Karpas-422 (cell line): ENCODE measurements at places on chromosomes 13 and 19. TPM values are rescaled to one million over a fixed set of nuclear protein-coding genes. Genes with fewer than 3 reads are reported as not detected.

GRCh38 chr19:47348819-47349795, at the start of gene DHX34:
Gene DHX34 (plus strand): TSS chr19:47349315. CDS start chr19:47353031, 3,716 bp downstream.
- peak within 1 kb of the TSS; percentile 87 for H3K4me3 ChIP-seq
- H3K36me3 ChIP-seq, result peaks cover 19% of the 10 kb centered on the region; the same call in 1 of the 2 replicates
- H3K27me3 ChIP-seq, result no peaks in the 10 kb centered on the region
- H3K27ac ChIP-seq, result peak within 1 kb of the TSS; percentile 56
- H3K4me1 ChIP-seq, result peaks cover 30% of the 10 kb centered on the region

ZNF524 gene
- 8.4 and 20.3 TPM in 2 replicates for total RNA-seq

GRCh38 chr19:41888926-41889325, 5.9 kb downstream of the ARHGEF1 start:
- H3K36me3 ChIP-seq, result peaks cover 5% of the 10 kb centered on the region; the same call in 1 of the 2 replicates
- H3K4me3 ChIP-seq, result no peak overlapping the region
- H3K27ac ChIP-seq, result no peak overlapping the region

TUBA3C gene
- total RNA-seq, result not detected in 2 replicates

DNA sequence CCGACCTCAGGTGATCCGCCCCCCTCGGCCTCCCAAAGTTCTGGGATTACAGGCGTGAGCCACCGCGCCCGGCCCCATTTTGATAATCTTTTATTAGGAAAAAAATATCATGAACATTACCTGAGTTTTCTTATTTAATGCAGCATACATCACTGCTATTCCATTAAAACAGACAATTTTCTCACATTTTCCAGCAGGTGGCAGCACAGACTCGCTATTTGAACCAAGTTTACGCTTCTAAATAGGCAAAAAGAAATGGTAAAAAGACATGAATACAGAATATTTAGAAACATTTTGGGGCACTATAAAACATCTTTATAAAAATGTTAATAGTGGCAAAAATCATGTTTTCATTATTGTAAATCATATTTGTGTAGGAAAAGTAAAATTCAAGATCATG, 903.1 kb downstream of the SLITRK6 start:
- DNase-seq, result peak; percentile 93
- peaks cover 9% of the 10 kb centered on the region; the same call in 1 of the 2 replicates for H3K4me1 ChIP-seq
- no peaks in the 10 kb centered on the region for H3K27me3 ChIP-seq
- no peak overlapping the region for H3K27ac ChIP-seq
- H3K4me3 ChIP-seq, result peak overlapping the region; percentile 69

DNA sequence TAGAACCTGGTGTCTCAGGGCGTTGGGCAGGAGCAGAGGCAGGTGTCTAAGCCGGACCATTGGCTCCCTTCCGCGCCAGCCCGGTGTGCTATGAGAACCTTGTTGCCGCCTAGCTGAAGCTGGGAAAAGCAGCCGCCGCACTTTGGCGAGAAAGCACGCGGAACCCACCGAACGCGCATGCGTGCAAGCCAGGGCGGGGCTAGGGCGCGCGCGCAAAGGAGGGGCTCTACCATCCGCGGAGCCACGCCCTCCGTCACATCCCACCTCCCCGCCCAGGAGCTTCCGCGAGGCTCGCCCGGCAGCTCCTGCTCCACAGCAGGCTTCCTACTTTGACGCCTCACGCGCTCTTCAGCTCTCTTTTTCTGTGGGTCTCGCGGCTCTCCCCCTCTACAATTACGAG, 51.3 kb downstream of the WDR87 start:
- no peak for DNase-seq
- no peaks in the 10 kb centered on the region for H3K27me3 ChIP-seq
- H3K4me3 ChIP-seq, result no peak overlapping the region
- H3K27ac ChIP-seq, result no peak overlapping the region

CERS1 gene
- not detected in 2 replicates for total RNA-seq

DNA sequence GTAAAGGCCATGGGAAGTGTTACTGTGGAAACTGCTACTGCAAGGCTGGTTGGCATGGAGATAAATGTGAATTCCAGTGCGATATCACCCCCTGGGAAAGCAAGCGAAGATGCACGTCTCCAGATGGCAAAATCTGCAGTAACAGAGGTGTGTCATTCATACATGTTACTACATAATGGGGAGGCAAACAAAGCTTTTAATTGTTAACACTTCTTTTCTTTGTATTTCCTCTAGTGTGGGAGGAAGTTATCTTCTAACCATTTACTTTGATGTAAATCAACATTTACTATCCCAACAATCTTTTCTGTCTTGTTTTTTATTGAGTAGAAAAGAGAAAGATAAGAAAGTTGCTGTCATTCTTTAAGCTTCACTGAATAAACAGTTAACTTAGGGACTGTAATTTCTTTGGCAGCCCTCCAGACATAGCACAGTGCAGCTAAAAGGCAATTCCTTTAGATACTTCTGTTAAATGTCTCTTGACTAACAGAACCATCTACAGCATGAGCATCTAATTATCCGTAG, 126.9 kb downstream of the ITGBL1 start:
- DNase-seq, result no peak
- H3K4me1 ChIP-seq, result no peaks in the 10 kb centered on the region
- no peaks in the 10 kb centered on the region for H3K27me3 ChIP-seq
- no peak overlapping the region for H3K4me3 ChIP-seq
- no peak overlapping the region for H3K27ac ChIP-seq
